Spleen (tissue), 13 donors: ENCODE measurements at places on chromosomes 4 and X. TPM values are rescaled to one million over a fixed set of nuclear protein-coding genes. Genes with fewer than 3 reads are reported as not detected.

TRAM1L1 gene
- 1.2 TPM for total RNA-seq

MAGEA12 gene
- total RNA-seq, result not detected

TEC gene
- 8.1 TPM for total RNA-seq

CXXC4 gene
- total RNA-seq, result 1.3 TPM

KCNIP4 gene
- not detected for total RNA-seq

RASGEF1B gene
- total RNA-seq, result 69.5 TPM

ALPK1 gene
- total RNA-seq, result 62.6 TPM

CLDN22 gene
- not detected for total RNA-seq
